T-helper 1 cell (primary cell): ENCODE measurements at places on chromosomes 3 and 15.

DNA sequence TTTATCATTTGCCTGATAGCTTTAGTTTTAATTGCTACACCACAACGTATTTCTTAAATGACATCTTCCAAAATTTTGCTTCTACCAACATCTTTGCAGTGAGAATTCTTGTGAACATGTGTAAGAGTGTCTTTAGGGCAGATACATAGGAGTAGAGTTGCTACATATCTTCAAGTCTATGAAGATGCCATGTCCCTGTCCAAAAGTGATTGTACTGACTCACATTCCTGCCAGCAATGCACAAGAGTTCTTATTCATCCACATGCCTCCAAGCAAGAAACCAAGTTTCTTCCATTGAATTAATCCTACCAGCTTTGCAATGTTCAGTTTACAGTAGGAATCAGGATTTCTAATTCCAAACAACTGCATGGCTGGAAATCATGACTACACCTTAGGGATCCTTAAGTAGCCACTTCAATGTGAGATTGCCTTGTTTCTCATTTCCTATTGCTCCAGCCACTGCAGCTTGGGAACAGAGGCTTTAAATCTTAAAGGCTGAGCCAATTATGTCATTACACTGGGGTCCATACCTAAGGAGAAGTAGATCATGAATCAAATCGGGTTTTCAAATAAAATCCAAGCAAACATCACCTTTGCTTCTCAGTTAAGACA is 44.5 kb downstream of the BCL2L10 start:
- DNase-seq = no peak

GRCh38 chr3:46907271-46907670 is 29.8 kb downstream of the PTH1R start:
- DNase-seq = no peak

GRCh38 chr3:83122774-83123350 is 1361.4 kb upstream of the GBE1 start:
- DNase-seq = no peak

- DNase-seq = no peak
Observed at GRCh38 chr3:71207632-71208031, 375.9 kb downstream of the FOXP1 start.

- no peak for DNase-seq
Observed at GRCh38 chr3:27714146-27714526, 8.0 kb downstream of the EOMES start.

DNA sequence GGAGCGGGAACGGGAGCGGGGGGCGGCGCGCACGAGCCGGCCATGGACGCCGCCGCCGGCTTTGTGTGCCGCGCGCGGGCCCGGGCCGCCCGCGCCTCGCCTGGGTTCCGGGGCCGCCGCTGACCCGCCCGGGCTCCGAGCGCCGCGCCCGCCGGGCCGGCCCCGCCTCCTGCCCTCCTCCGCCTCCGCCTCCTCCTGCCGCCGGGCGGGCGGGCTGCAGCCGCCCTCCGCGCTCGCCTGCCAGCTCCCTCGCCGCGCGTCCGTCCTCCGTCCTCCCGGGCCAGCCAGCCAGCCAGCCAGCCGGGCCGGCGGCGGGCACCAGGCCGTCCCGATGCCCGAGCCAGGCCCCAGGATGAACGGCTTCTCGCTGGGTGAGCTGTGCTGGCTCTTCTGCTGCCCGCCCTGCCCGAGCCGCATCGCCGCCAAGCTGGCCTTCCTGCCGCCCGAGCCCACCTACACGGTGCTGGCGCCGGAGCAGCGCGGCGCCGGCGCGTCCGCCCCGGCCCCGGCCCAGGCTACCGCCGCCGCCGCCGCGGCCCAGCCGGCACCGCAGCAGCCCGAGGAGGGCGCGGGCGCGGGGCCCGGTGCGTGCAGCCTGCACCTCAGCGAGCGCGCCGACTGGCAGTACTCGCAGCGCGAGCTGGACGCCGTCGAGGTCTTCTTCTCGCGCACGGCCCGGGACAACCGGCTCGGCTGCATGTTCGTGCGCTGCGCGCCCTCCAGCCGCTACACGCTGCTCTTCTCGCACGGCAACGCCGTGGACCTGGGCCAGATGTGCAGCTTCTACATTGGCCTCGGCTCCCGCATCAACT is at the start of gene ABHD17C:
TSS of gene ABHD17C (plus strand) at position 212 of the 812 bp plus-strand sequence. CDS start at position 332, 120 bp downstream.
- DNase-seq = peak; percentile 27

DNA sequence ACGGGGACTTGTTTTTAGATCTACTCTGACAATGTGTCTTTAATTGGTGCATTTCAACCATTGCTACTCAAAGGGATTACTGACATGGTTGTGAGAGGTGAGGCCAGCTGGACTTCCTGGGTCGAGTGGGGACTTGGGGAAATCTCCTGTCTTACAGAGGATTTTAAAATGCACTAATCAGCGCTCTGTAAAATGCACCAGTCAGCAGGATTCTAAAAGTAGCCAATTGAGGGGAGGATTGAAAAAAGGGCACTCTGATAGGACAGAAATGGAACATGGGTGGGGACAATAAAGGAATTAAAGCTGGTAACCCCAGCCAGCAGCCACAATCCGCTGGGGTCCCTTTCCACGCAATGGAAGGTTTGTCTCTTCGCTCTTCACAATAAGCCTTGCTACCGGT is 122.5 kb upstream of the SNRPN start:
- DNase-seq = no peak
